ENCODE measurements at places on chromosomes 4 and X. TPM values are rescaled to one million over a fixed set of nuclear protein-coding genes. Genes with fewer than 3 reads are reported as not detected.

GRCh38 chr4:183398298-183399125 lies 45.9 kb upstream of the CDKN2AIP start:
- H3K4me1 ChIP-seq: peaks cover 14% of the 10 kb centered on the region
- H3K36me3 ChIP-seq: no peaks in the 10 kb centered on the region
- H3K27ac ChIP-seq: peak overlapping the region; percentile 74
- peak overlapping the region; percentile 88 for H3K4me3 ChIP-seq
- DNase-seq: peak; percentile 85

- no peak overlapping the region for H3K4me3 ChIP-seq
- DNase-seq: no peak
- no peaks in the 10 kb centered on the region for H3K36me3 ChIP-seq
- peaks cover 21% of the 10 kb centered on the region for H3K4me1 ChIP-seq
- no peaks in the 10 kb centered on the region for H3K27me3 ChIP-seq
These were observed 1.8 kb upstream of the TCEANC start for GRCh38 chrX:13651150-13651549.

DNA sequence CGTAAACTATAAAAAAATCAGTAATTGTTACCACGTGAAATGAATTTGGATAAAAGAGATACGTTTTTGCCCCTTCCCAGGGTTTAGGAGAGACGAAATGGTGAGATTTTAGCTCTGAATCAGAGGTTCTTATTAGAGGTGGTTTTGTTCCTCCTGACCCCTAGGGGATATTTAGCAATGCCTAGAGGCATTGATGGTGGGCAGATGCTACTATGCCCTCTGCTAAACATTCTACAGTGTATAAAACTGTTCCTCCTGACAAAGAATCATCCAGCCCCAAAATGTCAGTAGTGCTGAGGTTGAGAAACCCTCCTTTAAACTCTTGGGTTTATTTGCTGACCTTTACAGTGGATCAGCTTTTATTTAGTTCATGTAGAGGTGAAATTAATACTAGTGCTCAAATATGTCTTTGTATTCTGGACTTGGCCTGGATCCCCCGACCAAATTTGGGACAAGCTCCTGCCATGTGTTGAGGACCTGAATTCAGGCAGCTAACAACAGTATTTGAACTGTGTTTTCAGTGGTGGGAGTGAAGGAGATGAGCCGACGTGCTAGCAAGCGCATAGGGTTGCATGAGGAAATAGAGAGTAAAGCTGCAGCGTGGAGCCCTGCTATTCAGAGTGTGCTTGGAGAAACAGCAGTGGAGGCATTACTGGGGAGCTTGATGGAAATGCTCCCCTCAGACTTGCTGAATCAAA lies 126.1 kb downstream of the PTTG2 start:
- peaks cover 20% of the 10 kb centered on the region for H3K4me1 ChIP-seq
- no peak overlapping the region for H3K27ac ChIP-seq
- no peaks in the 10 kb centered on the region for H3K27me3 ChIP-seq
- no peak overlapping the region for H3K4me3 ChIP-seq
- DNase-seq: no peak

DNA sequence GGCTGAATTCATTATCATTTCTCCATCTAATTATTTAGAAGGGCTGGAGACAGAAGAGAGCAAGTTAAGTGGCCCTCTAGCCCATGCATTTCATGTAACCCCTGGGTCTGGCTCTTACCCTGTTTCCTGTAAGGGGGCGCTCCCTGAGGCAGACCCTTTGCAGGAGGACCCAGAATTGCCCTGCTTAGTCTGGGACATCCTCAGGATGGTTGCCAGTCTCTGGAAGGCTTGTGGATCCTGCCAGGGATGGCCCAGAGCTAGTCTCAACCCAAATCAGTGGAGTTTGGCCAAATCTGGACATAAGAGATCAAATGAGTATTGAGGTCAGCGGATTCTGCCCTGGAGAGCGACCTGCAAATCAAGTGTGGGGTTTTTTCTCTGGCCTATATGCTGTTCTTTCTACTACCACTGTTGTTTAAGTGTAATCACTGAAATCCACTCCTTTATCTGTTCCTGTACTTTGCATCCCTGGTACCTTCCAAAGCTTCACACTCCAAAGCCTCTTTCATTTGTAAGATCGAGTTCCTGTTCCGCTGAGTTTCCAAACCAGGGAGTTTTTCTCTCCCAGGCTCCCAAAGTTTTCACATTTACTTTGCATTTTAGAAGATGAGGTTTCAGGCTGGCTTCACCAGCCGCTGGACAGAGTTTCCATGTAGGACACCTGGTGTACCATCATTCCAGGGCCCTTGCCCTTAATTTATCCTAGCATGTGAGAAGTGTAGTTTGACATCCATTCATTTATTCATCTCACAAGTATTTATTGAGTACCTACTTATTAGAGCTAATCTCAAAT lies 6.3 kb downstream of the KLF3 start:
- no peaks in the 10 kb centered on the region for H3K36me3 ChIP-seq
- H3K4me3 ChIP-seq: no peak overlapping the region
- peak overlapping the region; percentile 9 for H3K27ac ChIP-seq
- peaks cover 99% of the 10 kb centered on the region for H3K4me1 ChIP-seq
- no peaks in the 10 kb centered on the region for H3K27me3 ChIP-seq

YIPF7 gene
- not detected for total RNA-seq

- H3K4me1 ChIP-seq: peaks cover 7% of the 10 kb centered on the region
- H3K4me3 ChIP-seq: no peak overlapping the region
- H3K36me3 ChIP-seq: no peaks in the 10 kb centered on the region
These were observed 109.1 kb downstream of the RBM47 start for GRCh38 chr4:40520533-40520932.

TRPC5OS gene
- total RNA-seq: not detected

DNA sequence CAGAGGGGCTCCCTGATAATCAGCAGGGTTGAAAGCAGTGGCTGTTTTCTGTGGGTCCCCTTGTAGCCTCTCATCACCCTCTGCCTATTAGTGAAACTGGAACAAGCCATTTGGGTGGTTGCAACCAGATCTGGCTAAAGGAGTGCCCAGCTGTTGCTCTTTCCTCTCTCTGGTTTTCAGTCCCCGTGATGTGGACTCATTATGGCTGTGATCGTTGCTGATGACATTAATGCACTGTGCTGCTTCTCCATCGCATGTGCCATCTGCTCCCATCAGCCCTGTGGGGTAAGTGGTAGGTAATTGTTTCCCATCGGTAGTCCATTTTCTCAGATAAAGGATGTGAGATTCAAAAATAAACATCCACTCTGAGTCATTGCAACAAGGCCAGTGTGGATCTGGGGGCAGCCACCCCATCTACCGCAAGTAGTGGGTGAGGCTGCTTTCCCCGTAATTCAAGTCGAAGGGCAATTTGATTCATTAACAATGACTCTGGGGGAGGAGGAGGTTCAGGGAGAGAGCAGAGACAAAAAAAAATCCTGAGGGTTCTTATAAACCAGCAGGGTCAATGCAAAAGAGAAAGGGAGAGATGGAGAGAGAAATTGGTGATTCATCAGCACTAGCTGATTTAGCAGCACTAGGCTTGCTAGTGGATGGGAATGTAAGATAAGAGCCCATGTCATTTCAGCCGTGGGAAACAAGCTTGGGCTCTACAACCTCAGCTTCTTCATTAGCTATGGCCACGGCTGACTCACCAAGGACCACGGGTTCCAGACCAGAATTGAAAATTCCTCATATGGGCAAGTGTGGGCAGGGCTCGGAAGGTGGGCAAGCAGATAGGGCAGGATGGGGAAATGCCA lies 357.8 kb downstream of the MID1IP1 start:
- H3K4me1 ChIP-seq: peaks cover 5% of the 10 kb centered on the region
- no peaks in the 10 kb centered on the region for H3K36me3 ChIP-seq
- no peak overlapping the region for H3K4me3 ChIP-seq
- H3K27ac ChIP-seq: peak overlapping the region; percentile 34
- DNase-seq: no peak
- peaks cover 13% of the 10 kb centered on the region for H3K27me3 ChIP-seq

DNA sequence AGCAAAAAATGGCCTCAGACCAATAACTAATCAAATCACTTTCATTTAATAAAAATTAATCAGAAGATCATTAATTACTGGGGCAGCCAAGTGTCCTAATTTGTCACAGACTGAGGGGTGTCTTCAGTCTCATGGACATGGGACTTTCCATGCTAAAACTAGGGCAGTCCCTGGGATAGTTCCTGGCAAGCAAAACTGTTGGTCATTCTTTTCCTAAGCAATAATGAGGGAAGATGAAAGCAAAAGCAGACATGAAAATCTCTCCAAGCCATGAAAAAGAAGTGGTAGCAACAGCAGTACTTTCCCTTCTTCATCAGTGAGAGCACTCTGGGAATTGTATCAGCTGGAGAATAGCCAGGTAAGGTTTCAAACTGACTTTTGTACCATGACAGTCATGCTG lies 3.7 kb upstream of the ANTXR2 start:
- no peak for DNase-seq
- no peaks in the 10 kb centered on the region for H3K36me3 ChIP-seq
- peaks cover 7% of the 10 kb centered on the region for H3K27me3 ChIP-seq

GRCh38 chr4:187283201-187283955 lies 559.7 kb upstream of the FAT1 start:
- no peaks in the 10 kb centered on the region for H3K27me3 ChIP-seq
- no peak for DNase-seq
- H3K4me1 ChIP-seq: peaks cover 5% of the 10 kb centered on the region
- H3K4me3 ChIP-seq: no peak overlapping the region
- no peaks in the 10 kb centered on the region for H3K36me3 ChIP-seq

DNA sequence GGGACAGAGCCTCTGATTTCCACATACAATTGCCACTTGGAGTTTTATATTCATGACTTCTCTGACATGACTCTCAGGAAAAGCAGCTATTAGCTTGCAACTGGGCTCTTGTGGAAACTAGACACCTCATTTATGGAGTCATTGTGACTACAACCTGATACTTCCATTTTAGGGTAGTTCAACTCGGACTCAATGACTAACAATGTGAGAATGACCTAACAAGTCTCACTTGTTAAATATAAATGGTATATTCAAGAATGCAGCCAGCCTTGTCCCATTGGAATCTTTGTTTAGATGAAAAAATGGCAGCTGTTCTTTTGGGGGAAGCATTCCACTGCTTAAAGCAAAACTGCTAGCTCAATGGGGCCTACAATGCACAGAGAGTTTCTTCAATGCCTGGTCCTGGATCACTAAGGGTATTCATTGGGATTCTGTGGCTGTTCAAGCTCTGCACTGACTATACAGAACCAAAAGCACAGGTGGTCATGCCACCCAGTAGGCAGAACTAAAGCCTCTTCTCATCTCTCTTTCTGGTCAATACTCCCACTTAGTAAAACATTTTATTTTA lies 36.5 kb upstream of the GLRA3 start:
- DNase-seq: no peak
- no peak overlapping the region for H3K27ac ChIP-seq
- H3K4me1 ChIP-seq: no peaks in the 10 kb centered on the region
- H3K36me3 ChIP-seq: no peaks in the 10 kb centered on the region

DNA sequence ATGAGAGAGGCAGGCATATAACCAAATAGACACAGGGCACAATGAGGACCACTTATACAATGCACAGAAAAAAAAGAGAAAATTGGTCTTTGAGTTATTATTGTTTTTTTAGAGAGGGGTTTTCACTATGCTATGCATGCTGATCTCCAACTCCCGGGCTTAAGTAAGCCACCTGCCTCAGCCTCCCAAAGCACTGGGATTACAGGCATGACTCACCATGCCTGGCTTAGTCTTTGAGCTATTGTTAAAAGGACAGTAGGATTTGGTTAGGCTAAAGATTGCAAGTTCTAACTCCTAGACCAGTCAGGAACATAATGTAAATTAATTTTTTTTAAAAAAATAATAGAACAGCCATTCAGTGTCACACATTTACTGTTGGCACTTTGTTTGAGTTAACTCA lies 340.1 kb downstream of the GPAT3 start:
- H3K4me1 ChIP-seq: no peaks in the 10 kb centered on the region
- no peak overlapping the region for H3K27ac ChIP-seq
- no peaks in the 10 kb centered on the region for H3K36me3 ChIP-seq
- no peak for DNase-seq
- H3K27me3 ChIP-seq: no peaks in the 10 kb centered on the region
- H3K4me3 ChIP-seq: no peak overlapping the region

DNA sequence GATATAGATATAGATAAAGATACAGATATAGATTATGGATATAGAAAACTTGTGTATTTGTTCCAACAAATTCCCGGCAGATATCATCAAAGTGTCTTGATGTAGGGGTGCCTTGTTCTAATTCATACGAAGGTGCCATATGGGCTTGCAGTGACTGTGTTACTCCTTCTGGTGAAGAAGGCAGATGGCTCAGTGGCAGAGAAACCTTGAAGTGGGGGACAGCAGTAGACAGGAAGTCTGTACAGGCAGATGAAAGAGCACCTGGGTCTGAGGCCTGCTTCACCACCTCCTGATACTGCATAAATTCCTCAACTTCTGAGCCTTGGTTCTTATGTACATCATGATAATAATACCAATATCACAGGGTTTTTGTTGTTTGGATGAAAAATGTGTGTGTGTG lies 179.5 kb upstream of the GATB start:
- no peaks in the 10 kb centered on the region for H3K4me1 ChIP-seq
- no peak for DNase-seq
- H3K27me3 ChIP-seq: peaks cover 18% of the 10 kb centered on the region
- no peak overlapping the region for H3K4me3 ChIP-seq
- no peak overlapping the region for H3K27ac ChIP-seq
- H3K36me3 ChIP-seq: no peaks in the 10 kb centered on the region

GRCh38 chr4:61293707-61294400 lies 93.7 kb downstream of the ADGRL3 start:
- H3K4me1 ChIP-seq: peaks cover 3% of the 10 kb centered on the region
- H3K36me3 ChIP-seq: no peaks in the 10 kb centered on the region
- H3K27ac ChIP-seq: no peak overlapping the region
- DNase-seq: no peak

DNA sequence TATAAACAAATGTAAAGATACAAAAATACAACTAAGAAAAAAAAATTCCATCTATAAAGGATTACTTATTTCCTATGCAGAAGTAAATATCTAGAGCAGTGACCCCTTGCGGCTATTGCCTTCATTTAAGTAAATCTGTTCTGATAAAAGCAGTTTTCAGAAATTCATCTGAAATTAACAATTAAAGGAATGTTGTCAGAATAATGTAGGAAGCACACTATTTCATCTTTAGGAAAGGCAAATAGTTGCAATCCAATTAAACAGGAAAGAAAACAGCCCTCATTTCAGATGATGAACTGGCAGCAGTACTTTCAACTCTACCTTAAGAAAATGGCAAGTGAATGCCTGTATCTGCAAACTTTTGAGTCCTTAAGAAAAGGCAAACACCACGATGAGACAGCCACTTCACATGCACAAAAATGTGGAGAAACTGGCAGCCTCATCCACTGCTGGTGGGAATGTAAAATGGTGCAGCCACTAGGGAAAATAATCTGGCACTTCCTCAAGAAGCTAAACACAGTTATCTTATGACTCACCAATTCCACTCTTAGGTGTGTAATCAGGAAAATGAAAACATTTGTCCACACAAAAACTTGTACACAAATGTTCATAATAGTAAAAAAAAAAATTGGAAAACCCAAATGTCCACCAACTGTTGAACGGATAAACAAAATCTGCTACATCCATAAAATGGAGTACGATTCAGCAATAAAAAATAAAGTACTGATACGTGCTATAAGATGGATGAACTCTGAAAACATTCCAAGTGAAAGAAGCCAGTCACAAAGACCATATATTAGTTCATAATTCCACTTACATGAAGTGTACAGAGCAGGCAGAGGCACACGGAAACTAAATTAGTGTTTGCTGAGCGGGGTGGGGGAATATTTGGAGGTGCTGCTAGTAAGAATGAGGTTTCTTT lies 2.0 kb upstream of the THAP9 start:
- H3K4me3 ChIP-seq: no peak overlapping the region
- no peaks in the 10 kb centered on the region for H3K27me3 ChIP-seq
- peaks cover 45% of the 10 kb centered on the region for H3K4me1 ChIP-seq
- peaks cover 14% of the 10 kb centered on the region for H3K36me3 ChIP-seq
- H3K27ac ChIP-seq: no peak overlapping the region

- H3K4me1 ChIP-seq: no peaks in the 10 kb centered on the region
- no peaks in the 10 kb centered on the region for H3K36me3 ChIP-seq
- no peak overlapping the region for H3K27ac ChIP-seq
- H3K4me3 ChIP-seq: no peak overlapping the region
- H3K27me3 ChIP-seq: no peaks in the 10 kb centered on the region
These were observed 50.2 kb upstream of the SLC7A11 start for GRCh38 chr4:138292321-138292720.

MSANTD1 gene
- total RNA-seq: 0.55 TPM

NAP1L3 gene
- total RNA-seq: 33.2 TPM

Data from chondrocyte (in vitro differentiated cells).